ENCODE measurements at places on chromosomes 2 and 18. TPM values are rescaled to one million over a fixed set of nuclear protein-coding genes. Genes with fewer than 3 reads are reported as not detected.
A peak's percentile ranks its signal among the peaks of the same experiment; 100 is the strongest.

The NCKAP1 gene
- total RNA-seq = 206 TPM

GRCh38 chr2:3637311-3637675 is 20.7 kb upstream of the ALLC start:
- H3K36me3 ChIP-seq = no peaks in the 10 kb centered on the region
- H3K27ac ChIP-seq = no peak overlapping the region
- peak; percentile 12 for DNase-seq
- H3K4me3 ChIP-seq = no peak overlapping the region

GRCh38 chr2:24456599-24457556 is 34.2 kb upstream of the NCOA1 start:
- H3K27me3 ChIP-seq = no peaks in the 10 kb centered on the region
- H3K4me1 ChIP-seq = peaks cover 10% of the 10 kb centered on the region
- peak; percentile 92 for DNase-seq
- no peaks in the 10 kb centered on the region for H3K36me3 ChIP-seq
- H3K4me3 ChIP-seq = no peak overlapping the region

GRCh38 chr2:105640246-105640645 is 104.5 kb upstream of the NCK2 start:
- H3K4me1 ChIP-seq = no peaks in the 10 kb centered on the region
- no peaks in the 10 kb centered on the region for H3K27me3 ChIP-seq
- H3K27ac ChIP-seq = no peak overlapping the region
- DNase-seq = no peak
- no peaks in the 10 kb centered on the region for H3K36me3 ChIP-seq

DNA sequence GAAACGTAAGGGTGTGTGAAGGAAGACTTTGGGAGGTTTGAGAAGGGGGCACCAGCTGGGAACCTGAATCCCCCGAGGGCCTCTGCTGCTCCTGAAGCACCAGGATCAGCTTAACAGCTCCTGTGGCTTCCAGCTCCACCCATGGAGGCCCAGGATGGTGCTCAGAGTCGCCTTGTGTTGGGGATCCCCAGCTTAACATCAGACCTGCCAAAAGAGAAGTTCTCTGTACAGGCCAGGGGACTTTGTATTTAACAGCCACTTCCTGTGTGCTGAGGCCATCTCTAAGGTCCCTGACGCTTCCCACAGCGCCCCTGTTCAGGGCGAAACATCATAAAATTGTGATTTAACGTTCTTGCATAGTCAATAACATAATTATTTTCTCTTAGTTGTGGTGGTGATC is 77.5 kb downstream of the NCK2 start:
- peaks cover 34% of the 10 kb centered on the region for H3K4me1 ChIP-seq
- H3K4me3 ChIP-seq = no peak overlapping the region
- no peak overlapping the region for H3K27ac ChIP-seq
- no peaks in the 10 kb centered on the region for H3K36me3 ChIP-seq

- DNase-seq = peak; percentile 33
- no peak overlapping the region for H3K27ac ChIP-seq
- no peaks in the 10 kb centered on the region for H3K36me3 ChIP-seq
- H3K27me3 ChIP-seq = no peaks in the 10 kb centered on the region
These were observed 139.4 kb upstream of the HDAC4 start for GRCh38 chr2:239540174-239540573.

Data from sigmoid colon (tissue), 7 donors.